Stimulated activated CD4-positive, alpha-beta T cell treated with anti-CD3 and anti-CD28 coated beads, Interleukin-1b, Interleukin-23, amount 100 ng/mL, for 1 hour (primary cell): ENCODE measurements at places on chromosomes 3 and 15.

GRCh38 chr3:25265284-25265683, 162.8 kb upstream of the RARB start:
- no peak for DNase-seq

DNA sequence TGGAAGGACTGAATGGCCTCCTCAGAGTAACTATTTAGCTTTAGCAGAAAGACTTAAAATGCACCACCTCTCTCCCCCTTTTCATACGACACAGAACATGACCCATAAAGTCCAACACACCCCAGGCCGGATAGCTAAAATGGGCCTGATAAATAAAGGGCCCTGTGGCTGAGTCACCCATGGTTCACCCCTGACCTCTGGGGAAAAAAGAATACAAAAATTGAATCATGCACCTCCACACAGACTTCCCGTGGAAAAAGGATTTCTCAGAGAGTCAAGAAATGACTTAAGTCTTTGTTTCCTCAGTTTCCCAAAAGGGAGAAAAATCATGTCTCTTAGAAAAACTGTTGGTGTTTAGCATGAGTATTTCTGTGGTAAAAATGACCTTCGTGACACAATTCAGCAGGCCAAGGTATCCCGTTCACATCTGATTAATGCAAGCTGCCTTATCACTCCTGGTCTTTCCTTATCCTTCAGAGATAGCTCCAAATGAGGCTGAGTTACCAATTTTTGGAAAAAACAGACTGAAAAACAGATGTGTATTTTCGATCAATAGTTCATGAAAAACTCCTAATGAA, 34.0 kb upstream of the ARHGEF3 start:
- DNase-seq = no peak

GRCh38 chr3:30752970-30753369, 141.5 kb downstream of the GADL1 start:
- no peak for DNase-seq

GRCh38 chr3:58355179-58355578, 22.5 kb downstream of the PXK start:
- no peak for DNase-seq

DNA sequence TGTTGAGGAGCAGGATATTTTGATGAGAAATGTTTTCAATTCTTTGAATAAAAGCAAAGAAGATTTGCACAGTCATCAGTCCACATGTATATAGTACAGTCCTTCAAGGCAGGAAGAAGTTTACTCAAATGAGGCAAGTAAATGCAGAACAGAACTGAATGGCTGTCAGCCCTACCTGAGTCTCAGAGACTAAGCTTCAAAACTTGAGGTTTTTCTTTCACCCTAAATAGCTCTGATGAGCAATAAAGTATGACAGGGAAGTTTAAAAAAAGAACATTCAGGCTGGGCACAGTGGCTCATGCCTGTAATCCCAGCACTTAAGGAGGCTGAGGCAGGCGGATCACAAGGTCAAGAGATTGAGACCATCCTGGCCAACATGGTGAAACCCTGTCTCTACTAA, 232.5 kb downstream of the SUCLG2 start:
- DNase-seq = no peak

GRCh38 chr15:52481915-52482314, 46.8 kb downstream of the MYO5A start:
- DNase-seq = no peak

DNA sequence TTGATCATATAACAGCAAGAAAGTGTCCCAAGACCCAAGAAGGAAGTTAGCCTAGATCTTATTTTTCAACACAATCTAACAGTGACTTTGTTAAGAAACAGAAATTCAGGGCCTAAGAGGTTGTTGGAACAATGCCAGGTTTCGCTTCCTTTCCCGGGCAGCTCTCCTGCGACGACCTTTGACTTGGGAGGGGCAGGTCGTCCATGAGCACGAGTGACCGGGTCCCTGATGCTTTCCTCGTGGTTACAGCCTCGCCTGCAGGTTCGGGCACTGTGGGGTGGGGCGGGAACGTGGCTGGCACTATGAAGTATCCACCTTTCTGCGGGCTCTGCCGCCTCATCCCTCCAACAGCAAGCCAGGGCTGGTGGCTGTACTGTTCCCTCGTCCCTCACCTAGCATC, 90.1 kb upstream of the RGMA start:
- no peak for DNase-seq

DNA sequence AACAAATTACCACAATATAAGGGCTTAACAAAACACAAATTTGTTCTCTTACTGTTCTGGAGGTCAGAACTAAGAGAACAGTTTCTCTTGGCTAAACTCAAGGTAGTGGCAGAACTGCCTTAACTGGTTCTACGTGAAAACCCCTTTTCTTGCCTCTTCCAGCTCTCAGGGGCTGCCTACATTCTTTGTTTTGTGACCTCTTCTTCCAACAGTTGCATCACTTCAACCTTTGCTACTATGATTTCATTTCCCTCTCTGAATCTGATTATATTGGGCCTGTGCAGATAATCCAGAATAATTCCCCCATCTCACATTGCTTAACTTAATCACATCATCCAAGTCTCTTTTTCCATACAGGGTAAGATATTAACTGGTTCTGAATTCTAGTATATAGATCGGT, 624.6 kb downstream of the ZPLD1 start:
- DNase-seq = no peak

- no peak for DNase-seq
These were observed 11.8 kb upstream of the SLC2A2 start for GRCh38 chr3:171038342-171038741.

- DNase-seq = no peak
These were observed 43.6 kb downstream of the BLM start for GRCh38 chr15:90760661-90761232.

DNA sequence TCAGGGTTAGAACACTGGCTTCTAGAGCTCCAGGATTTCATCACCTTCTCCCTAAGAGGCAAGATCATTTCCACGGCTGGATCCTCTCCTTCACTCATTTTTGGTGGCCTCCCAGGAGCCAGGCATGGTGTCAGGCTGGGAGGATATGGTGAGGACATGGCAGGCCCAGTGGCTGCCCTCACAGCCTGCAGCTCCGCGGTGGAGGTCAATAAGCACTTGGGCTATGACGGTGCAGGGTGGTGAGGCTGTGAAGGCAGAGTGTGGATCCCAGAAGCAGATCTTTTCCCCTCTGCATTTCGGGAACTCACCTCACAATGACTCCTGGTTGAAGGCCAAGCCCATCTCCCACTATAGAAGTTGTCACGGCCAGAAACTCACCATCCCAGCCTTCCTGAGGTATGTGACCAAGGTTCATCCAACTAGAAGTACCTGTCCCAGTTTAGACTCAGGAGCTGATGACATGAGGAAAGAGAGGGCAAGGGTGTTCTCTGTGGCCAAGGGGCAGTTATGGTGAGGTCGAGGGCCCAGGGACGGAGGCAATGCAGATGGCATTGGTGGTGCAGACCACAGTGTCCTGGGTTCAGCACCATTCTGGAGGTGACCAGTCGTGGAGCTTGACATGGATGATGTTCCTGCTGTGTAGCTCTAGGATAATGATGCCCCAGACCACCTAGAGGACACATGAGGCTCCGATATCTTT, 100.1 kb upstream of the SMAD3 start:
- no peak for DNase-seq

GRCh38 chr15:79978655-79979514, 7.9 kb upstream of the BCL2A1 start:
- DNase-seq = no peak

GRCh38 chr15:101169495-101170071, 82.3 kb downstream of the CHSY1 start:
- DNase-seq = no peak

DNA sequence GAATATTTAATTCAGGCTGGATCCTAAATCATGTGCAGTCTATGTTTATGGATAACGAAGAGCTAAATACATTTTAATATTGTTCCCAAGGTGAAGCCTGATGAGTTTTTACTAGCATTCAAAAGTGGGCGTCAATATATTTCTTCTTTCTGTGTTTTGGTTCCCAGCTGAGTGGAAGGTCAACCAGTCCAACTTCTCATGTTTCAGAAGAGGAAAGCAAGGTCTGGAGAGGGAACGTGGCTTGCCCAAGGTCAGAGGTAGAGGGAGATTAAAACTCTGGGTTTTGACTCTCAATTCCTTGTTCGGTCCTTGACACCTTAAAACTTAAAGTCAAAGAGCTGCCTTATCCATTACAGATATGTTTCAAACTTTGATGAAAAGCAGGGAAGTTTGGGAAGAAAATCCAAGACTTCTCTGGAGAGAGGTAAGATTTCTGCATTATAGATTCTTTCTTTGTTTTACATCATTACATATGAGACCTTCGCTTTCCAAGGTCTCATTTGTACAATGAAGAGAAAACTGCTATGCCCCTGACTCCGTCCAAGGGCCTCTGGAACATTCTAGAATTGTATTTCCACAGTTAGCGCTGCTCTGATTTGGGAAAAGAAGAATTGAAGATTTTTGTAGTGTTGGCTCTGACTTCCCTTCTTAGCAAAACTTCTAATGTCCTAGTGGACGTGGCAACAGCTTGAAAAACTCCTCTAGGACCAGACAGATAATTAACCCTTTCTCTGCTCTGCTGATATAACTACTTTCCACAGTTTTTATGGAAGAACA, 57.7 kb upstream of the HES1 start:
- DNase-seq = no peak

DNA sequence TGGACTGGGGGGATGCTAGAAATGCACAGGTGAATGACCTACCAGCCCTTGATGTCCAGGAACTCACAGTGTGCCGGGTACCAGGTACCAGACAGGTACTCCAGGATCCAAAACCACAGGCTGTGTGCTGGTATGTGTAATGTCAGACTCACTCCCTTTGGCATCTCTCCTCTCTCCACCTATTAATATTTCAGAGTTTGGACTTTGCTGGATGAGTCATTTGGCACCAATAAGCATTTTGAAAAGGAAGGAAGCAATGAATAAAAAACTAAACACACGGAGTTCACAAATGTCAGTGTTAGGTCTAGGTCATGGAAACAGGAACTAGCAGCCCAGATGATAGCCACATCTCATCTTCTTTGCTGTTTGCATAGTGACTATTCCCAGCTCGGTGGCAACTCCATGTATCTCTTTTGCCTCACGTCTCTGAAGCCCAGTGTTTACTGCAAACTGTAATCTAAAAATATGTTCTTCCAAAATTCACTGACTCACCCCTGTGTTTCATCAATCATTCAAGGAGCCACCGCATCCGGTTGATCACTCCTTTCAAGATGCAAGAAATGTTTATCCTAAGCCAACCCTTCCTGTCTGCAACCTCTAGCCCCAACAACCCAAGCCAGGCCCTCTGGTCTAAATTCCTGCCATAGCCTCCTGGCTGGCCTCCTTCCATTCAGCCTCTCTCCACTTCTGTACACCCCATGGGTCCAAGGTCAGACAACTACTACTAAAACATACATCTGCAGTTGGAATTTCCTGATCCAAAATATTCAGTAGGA, 8.4 kb downstream of the ITGB5 start:
- no peak for DNase-seq

- DNase-seq = no peak
These were observed 26.9 kb upstream of the EPHB1 start for GRCh38 chr3:134768116-134768515.

GRCh38 chr15:83854950-83855707, 201.2 kb downstream of the ADAMTSL3 start:
- DNase-seq = no peak

DNA sequence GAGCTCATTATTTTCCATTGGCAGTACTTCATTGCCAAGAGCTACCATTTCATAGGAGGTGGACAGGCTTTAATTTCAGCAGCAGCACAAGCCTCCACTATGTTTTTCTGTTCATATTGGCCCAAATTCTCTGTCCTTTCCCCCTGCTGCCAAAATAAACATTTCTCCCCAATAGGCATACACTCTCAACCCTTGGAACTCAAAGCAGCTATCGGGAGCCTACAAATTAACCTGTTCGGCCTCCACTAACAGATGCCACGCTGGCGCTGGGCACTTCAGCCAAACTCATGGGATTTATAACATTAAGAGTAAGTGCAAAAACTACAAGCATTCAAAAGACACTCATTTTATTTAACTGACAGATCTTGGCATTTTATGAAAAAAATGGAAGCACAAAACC, 95.7 kb downstream of the NSUN3 start:
- no peak for DNase-seq

GRCh38 chr15:44148580-44148979, 46.5 kb downstream of the FRMD5 start:
- no peak for DNase-seq
